ENCODE measurements at places on chromosomes 7 and 10.
A peak's percentile ranks its signal among the peaks of the same experiment; 100 is the strongest.

GRCh38 chr7:22628112-22628511 is 98.9 kb upstream of the IL6 start:
- DNase-seq, result no peak

GRCh38 chr10:69497231-69497561 is 45.9 kb downstream of the TSPAN15 start:
- no peak for DNase-seq

DNA sequence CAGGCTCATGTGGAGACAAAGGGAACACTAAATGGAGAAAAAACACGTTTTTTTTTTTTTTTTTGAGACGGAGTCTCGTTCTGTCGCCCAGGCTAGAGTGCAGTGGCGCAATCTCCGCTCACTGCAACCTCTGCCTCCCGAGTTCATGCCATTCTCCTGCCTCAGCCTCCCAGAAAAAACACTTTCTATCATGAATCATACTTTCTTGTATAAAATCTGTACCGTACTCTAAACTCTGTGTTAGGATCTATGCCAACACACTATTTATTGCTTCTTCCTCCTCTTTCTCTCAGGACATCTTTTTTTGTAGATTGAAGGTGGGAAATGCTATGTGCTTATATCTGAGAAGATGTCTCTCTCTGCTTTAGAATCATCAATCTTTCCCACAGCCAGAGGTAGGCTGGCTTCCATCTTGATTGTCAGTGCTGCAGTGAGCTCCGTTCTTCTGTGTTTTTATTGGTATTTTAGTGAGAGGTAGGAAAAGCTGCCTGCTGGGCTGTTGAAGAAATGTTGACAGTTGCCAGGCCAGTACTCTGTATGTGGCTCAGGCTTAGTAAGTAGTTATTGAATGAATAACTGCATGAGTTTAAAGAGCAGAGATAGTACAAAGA is 101.1 kb downstream of the GPR85 start:
- no peak for DNase-seq

DNA sequence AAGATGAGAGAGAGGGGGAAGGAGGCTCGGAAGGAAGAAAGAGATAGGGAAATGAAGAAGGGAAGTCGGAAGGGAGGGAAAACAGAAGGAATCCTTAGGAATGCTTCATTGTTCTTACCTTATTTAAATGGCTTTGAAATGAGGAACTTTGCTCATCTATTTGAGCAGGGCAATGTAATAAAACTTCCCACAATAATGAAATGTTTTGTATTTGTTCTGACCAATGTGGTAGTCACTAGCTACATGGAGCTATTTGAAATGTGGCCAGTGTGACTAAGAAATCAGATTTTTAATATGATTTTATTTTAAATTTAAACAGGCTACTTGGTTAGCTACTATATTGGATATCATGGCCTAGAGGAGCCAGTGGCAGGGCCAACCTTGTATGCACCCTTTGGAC is 510.6 kb downstream of the HTR7 start:
- DNase-seq, result no peak

GRCh38 chr10:50567384-50567783 is 56.4 kb downstream of the SGMS1 start:
- no peak for DNase-seq

GRCh38 chr7:29285444-29285793 is 90.8 kb downstream of the CHN2 start:
- peak; percentile 50 for DNase-seq

DNA sequence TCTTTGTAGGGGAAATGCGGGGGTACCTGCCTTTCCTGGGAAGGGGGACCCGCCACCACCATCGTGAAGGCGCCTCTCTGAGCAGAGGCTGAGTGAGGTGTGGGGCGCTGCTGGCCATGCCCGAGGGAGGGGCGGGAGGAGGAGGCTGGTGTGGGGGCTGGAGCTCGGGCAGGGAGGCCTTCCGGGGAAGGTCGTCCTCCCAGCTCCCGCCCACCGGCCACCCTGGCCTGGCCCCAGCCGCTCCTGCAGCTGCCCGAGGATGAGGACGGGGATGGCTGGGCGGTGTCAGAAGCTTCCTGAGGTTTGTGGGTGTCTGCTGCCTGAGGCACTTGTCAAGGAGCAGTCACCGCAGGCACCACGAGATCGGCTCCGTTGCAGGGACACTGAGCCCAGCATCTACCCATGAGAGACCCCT is 11.4 kb downstream of the PWWP2B start:
- no peak for DNase-seq

DNA sequence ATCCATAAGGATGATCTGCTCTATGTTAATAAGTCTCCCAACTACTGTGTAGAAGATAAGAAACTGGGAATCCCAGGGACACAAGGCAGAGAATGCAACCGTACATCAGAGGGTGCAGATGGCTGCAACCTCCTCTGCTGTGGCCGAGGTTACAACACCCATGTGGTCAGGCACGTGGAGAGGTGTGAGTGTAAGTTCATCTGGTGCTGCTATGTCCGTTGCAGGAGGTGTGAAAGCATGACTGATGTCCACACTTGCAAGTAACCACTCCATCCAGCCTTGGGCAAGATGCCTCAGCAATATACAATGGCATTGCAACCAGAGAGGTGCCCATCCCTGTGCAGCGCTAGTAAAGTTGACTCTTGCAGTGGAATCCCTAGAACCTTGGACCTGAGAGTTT is 10.3 kb downstream of the WNT16 start:
- no peak for DNase-seq

DNA sequence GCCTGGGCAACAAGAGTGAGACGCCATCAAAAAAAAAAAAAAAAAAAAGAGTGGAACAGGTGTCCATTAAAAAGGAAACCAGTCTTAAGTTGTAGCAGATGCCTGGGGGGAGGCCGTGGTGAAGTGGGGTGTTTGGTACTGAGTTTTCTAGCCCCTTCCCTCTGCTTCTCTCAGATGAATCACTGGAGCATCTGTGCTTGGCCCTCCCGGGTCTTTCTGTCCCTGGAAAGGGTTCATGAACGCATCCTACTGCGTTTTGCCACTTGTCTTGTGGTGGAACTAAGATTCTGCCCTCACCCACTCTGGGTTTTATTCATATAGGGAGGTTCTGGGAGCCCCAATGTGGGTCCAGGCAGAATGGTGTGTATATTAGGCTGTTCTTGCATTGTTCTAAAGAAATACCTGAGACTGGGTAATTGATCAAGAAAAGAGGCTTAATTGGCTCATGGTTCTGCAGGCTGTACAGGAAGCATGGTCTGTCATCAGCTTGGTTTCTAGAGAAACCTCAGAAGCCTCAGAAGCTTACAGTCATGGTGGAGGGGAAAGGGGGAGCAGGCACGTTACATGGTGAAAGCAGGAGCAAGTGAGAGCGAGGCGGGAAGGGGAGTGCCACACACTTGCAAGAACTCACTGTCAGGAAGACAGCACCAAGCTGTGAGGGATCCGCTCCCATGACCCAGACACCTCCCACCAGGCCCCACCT is 63.5 kb downstream of the CAMK1D start:
- DNase-seq, result peak; percentile 57

Data from activated naive CD8-positive, alpha-beta T cell treated with anti-CD3 and anti-CD28 coated beads, Interleukin-2, amount 50 U/mL, for 24 hours (primary cell).